Stimulated activated CD8-positive, alpha-beta memory T cell treated with anti-CD3 and anti-CD28 coated beads, Interleukin-15, amount 100 ng/mL, for 4 hours (primary cell): ENCODE measurements at places on chromosomes 11 and 22.

DNA sequence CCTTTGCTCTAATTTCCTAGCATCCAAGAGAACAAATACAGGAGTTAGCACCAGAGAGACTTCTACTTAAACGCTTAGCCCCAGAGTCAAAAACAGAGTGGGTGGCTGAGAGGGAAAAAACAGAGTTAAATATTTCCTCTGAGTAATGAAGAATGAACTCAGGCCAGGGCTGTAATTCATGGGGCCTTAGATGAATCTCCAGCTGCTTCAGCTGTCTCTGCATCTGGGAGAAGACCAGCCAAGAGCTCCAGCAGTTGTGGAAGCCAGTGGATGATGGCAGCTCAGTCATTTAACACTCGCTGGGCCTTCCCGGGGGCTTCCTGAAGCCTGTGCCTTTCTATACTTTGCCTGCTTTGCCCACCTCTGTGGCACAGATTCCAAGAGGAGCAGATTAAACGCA is 5.7 kb upstream of the ADAMTS15 start:
- DNase-seq = no peak

GRCh38 chr11:103274025-103274424 is 164.8 kb downstream of the DYNC2H1 start:
- DNase-seq = no peak

- no peak for DNase-seq
Observed at GRCh38 chr11:12871788-12872321, 137.3 kb upstream of the RASSF10 start.

GRCh38 chr22:32751065-32751767 is 50.3 kb upstream of the TIMP3 start:
- DNase-seq = no peak

DNA sequence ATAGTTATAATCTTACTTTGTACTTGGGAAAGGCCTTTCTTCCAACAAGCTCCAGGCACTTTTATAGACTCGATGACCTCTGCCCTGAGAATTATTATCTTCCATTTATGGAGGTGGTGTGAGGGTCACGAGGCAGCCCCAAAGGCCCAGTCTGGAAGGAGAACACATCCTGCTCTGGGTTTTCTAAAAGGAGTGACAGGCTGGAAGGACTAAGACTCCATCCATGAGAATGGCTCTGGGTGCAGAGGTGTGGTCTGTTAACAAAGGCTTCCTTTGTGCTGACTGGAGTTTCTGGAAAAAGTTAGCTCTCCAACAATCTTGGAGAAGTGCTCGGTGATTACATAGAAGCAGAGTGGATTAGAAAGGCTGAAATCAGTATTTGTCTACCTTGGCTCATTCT is 74.7 kb upstream of the SESN3 start:
- DNase-seq = no peak

GRCh38 chr11:84292006-84292405 is 1005.8 kb upstream of the CCDC90B start:
- no peak for DNase-seq

GRCh38 chr11:35511666-35512065 is 13.8 kb downstream of the PAMR1 start:
- DNase-seq = no peak

DNA sequence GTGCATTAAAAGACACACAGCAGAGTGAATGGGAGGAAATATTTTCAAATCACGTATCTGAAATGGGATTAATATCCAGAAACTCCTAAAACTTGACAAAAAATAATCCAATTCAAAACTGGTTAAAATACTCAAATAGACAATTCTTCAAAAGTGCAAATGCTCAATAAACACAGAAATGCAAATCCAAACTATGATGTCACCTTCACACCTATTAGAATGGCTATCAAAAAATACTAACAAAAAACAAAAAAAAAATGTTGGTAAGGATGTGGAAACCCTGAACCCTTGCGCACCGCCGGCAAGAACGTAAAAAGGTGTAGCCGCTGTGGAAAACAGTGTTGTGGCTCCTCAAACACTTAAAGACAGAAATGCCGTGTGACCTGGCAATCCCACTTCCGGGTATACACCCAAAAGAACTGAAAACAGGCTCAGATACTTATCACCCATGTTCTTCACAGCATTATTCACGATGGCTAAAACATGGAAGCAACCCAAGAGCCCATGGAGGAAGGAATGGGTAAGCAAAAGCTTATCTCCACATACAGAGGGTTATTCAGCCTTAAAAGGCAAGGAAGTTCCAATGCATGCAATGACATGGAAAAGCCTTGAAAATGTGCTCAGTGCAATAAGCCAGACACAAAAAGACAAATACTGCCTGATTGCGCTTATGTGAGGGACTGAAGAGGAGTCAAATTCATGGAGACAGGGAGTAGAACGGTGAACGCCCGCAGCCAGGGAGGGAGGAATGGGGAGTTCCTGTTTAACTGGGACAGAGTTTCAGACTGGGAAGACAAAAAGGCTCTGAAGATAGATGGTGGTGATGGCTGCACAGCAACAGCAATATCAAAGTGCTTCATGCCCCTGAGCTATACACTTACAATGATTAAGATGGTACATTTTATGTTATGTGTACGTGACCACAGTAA is 19.6 kb downstream of the BRD1 start:
- DNase-seq = no peak

- no peak for DNase-seq
Observed at GRCh38 chr11:111018566-111018965, 227.0 kb upstream of the POU2AF2 start.

- DNase-seq = no peak
Observed at GRCh38 chr11:3101921-3102640, 44.9 kb upstream of the CARS1 start.

GRCh38 chr11:11025087-11025486 is 167.2 kb upstream of the ZBED5 start:
- DNase-seq = no peak

GRCh38 chr22:46229701-46230100 is 20.4 kb downstream of the CDPF1 start:
- no peak for DNase-seq

- no peak for DNase-seq
Observed at GRCh38 chr11:534396-535209, 773 bp downstream of the HRAS start.

- DNase-seq = no peak
Observed at GRCh38 chr22:27247701-27248434, 553.7 kb downstream of the MN1 start.

- no peak for DNase-seq
Observed at GRCh38 chr22:46649141-46650077, 29.2 kb downstream of the GRAMD4 start.

GRCh38 chr11:8721609-8722500 is 39.3 kb downstream of the RPL27A start:
- no peak for DNase-seq

- DNase-seq = no peak
Observed at GRCh38 chr11:33709466-33709865, 8.8 kb upstream of the C11orf91 start.

DNA sequence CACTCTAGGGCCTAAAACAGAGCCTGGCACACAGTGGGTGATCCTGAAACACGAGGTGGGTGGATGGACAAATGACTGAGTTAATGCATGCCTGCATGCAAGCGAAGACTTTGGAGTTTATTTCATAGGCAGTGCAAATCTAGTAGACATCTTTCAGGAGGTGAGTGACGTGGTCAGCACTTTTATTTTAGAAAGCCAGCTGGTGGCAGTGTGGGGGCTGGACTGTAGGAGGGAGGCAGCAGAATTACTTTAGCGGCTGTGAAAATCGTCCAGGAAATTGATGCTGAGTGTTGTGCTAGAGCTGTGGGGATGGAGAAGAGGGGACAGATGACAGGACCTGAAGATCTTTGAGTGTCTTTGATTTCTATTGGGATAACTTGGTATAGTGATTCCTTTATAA is 47.1 kb downstream of the BMAL1 start:
- no peak for DNase-seq

- no peak for DNase-seq
Observed at GRCh38 chr11:98944461-98944860, 76.3 kb upstream of the CNTN5 start.

DNA sequence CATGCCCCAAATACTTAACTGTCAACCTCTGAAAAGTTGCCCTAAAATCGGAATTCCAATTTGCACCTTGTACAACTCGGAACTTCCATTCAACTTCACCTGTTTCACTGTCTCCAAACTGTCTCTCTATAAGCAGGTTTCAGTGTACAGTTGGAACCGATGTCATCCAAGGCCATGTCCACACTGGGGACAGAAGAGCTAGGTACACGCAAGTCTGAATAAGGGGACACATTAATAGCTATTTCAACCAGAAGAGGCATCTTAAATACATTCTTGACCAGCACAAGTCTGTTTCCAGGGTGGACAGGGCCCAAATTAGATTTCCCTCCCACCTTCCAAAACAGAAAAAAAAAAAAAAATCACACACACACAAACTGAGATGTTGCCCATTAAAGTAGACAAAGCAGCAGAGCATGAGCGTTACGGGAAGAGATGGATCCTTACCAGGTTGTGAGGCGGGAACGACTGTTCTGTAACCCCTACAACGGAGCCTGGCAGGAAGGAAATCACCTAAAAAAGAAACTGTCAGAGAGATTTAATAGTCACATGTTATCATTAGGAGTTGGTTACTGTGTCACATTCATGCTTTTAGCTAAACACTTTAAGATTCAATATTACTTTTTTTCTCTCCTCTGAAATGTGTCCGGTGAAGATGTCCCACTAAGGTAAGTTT is 1.7 kb downstream of the CREBZF start:
- DNase-seq = no peak

DNA sequence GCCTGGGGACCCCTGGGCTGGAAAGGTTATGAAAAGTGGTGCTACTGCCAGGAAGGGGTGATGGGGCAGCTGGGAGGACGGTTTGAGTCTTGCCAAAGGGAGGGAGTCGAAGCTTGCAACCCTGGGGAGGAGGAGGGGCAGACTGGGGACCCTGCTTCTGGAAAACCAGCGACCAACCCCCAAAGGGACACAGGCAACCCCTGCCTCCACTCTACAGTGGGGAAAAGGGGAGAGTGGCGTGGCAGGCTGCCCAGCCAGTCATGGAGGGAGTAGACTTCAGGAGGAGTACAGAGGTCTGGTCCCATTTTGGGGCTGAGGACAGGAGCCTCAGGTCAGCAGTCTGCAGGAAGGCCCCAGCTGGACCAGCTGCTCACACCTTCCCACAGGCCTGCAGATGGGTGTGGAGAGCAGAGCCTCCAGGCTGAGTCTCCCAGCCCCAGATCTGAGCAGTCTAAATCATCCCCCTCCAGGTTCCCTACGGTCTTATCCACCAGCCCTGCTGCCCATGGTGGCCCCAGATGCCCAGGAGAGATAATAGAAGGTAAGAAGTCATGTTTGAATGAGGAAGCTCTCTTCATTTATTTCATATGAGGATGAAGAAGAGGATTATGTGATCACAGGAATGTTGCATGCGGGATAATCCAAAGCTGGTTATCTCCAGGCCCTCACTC is 3.3 kb downstream of the DDT start:
- no peak for DNase-seq

GRCh38 chr11:43735961-43736360 is 55.4 kb downstream of the HSD17B12 start:
- no peak for DNase-seq

GRCh38 chr11:44848203-44848962 is 102.3 kb downstream of the TP53I11 start:
- DNase-seq = no peak

DNA sequence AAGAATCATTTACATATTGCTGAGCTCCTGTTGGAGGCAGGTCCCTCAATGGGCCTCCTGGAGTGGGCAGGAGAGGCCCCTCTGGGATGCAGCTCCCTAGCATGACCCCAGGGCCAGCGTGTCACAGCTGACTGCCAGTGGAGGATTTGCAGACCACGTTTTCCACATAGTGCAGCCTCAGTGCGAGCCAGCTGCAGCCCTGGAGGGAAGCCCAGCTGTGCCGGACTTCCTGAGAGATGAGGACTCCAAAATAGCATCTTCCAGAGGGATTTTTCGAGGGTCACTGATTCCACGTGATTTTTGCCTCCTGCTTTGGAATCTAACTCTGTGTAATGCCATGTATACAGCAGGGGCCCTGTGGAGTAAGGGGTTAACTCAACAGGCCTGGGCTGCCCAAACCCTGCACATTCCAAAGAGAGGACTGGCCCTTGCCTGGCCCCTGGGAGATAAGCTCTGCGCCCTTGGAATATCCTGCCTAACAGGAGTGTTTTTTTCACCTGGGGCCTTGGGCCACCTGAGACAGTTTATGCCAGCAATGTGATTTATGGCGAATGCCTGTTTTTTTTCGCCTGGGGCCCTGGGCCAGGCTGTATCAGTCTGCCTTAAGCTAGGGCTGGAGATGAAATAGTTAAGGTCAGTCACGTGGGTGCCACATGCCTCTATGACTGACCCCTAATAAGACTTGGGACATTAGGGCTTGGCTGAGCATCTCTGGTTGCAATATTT is 47.4 kb downstream of the RPS6KA4 start:
- no peak for DNase-seq

GRCh38 chr11:66317723-66318599 is 1.1 kb upstream of the CD248 start:
- no peak for DNase-seq

GRCh38 chr11:10459029-10459970 is 4.2 kb downstream of the AMPD3 start:
- peak; percentile 17 for DNase-seq

DNA sequence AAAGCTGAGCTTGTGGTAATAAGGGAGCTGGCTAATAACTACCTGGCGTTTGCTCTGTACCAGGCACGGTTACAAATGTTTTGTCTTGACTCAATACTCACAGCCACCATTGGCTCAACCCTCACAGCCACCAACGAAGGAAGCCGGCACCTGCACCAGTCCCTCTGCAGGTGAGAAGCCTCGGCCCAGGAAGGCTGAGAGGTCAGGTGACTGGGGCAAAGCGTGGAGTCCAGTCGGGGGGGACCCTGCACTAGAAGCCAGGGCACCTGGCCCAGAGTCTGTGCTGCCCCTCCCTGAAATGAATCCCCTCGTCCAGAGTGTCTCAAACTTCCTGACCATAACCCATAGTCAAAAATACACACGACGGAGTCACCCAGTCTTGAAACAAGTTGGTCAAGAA is 90.1 kb downstream of the PHF21B start:
- no peak for DNase-seq
